ENCODE measurements at places on chromosomes 11 and 22. TPM values are rescaled to one million over a fixed set of nuclear protein-coding genes. Genes with fewer than 3 reads are reported as not detected.
A peak's percentile ranks its signal among the peaks of the same experiment; 100 is the strongest.

RBMXL2 gene
- not detected for total RNA-seq

GRCh38 chr11:95557376-95557775, 232.2 kb downstream of the FAM76B start:
- no peak for DNase-seq

DNA sequence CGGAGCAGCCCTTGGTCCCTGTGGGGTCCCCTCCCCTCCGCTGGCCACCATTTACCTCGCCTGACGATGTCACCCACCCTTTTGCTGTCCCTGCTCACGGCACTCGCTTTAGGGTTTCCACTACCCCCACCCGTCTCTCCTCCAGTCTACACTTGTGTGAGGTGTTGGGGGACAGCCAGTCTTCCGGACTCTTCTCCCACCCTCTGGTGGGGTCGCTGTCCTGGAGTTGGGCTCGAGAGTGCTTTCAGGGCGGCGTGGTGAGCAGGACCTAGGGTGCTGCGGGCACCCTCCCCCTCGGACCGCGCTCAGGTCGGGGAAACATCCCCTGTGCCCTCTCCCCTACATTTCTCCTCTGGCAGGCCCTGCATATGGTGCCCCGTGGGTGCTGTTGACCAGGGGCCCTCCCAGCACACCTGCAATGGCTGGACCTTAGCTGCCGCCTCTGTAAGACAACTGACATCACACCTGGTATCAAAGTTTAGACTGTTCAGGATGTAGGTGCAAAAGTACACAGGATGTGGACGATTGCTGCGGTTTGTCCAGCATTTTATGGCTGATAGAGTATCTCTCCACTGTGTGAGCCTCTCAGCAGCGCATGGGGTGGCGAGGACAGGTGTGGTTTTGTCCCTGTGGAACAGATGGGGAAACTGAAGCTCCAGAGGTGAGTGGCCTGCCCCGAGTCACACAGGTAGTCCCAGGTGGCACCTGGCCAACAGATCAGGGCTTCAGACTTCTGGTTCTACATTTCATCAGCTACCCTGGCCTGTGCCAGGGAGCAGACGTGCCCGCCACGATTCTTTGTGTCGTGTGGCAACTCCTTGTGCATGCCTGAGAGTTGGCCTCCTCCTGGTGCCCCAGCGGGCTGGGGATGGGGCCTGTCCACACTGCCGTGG, 1.2 kb downstream of the GRK2 start:
- peak; percentile 32 for DNase-seq

- no peak for DNase-seq
Measured at GRCh38 chr11:7423946-7424345, 61.4 kb upstream of the OLFML1 start.

SCARF2 gene
- total RNA-seq, result 15.0 TPM

DNA sequence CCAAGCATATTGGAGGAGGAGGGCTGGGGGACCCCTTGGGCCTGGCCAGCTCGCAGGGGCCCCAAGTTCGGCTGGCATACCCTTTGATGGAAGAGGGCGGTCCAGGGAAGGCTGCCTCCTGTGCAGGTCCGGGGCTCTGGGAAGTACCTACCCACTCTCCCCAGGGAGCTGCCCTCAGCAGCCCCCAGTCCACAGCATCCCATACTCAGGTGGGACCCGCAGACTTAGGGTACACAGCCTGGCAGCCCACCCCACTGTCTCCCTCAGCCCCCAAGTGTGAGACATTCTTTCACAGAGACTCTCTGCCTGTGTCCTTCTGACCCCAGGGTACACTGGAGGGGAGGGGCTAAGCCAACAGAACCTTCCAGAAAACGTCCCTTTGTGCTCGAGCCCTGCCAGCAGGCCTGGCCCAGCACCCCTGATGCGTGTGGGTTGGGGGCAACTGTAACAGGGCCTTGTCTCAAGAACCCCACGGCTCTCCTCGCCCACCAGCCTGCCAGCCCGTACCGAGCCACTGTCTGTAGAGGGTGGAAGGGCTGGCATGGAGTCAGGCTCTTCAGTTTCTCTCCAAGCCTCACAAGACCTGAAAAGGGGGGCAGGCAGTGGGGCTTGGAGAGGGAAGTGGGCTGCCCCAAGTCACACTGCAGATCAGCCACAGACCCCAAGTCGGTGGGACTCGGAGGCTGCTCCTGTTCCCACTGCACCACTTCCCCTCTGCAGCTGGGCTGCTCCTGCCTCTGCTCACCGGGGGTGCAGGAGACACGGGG, 7.0 kb upstream of the TNFRSF13C start:
- DNase-seq, result peak; percentile 44

DNA sequence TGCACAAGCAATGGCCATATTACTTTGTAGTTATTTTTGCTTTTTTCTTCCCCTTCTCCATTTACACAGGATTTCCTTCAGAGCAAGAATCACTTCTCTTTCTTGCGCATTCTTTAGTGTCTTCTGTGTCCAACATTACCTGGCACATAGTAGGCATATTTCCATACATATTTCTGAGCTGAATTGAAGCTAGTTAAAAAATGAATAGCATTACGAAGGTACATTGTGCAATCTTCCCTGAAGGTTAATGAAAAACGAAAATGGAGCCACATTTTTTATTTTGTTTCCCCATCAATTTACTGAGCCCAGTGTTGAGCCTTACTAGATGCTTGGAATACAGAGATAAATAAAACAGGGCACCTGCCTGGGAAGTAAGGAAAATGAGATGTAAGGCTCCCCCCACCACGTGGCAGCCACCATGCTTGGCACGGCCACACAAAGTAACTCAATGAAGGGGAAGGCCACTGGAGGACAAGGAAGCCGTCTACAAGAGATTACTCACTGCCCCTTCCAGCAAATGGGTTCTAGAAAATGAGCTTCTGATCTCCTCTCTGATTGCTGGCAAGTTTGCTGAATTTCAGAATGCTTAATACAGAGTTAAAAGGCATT, 381.9 kb downstream of the LARGE1 start:
- DNase-seq, result no peak

DNA sequence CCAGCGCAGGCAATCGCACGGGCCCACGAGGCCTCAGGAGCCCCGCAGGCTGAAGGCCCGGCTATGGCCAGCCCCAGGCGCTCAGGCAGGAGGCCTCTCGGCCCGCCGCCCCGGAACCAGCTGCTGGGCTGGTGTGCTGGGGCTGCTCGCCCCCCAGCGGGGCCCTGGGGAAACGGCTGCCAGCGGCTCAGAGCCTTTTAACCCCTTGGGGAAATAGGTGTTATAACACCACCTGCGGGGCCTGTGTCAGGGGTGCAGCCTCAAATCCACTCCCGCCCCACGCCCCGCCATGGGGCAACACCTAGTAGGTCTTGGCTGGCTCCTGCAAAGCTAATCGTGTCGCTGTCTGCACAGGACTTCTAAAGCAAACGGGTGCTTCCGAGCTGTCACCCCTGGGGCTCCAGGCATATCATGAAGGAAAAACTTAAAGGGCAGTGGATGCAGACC, 237.4 kb downstream of the TTC28 start:
- DNase-seq, result peak; percentile 92

ADM2 gene
- total RNA-seq, result 3.2 TPM

All from H7 (cell line).